ENCODE measurements at places on chromosomes 6 and 20. TPM values are rescaled to one million over a fixed set of nuclear protein-coding genes. Genes with fewer than 3 reads are reported as not detected.

DNA sequence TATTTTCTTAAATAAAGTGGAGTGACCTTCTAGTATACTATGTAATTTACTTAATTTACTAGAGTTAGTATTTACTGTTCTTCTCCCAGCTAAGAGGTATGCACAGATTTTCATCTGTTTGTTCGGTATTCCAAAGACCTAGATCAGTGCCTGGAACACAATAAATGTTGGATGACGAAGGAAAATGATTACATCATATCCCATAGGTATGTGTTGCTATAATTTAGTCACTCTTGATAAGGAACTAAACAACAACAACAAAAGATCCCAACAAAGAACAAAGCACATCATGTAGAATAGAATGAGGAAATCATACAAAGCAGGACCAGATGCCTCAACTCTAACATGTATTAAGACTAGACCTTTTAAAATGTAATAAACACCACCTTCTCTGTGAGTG, 89.6 kb upstream of the ADGRF1 start:
- no peak for DNase-seq

GRCh38 chr20:43711098-43711654, 15.6 kb downstream of the GTSF1L start:
- DNase-seq, result no peak

- no peak for DNase-seq
Observed at GRCh38 chr6:12555267-12555666, 161.3 kb upstream of the PHACTR1 start.

GRCh38 chr6:37438930-37439329, 5.9 kb downstream of the CMTR1 start:
- no peak for DNase-seq

SLC17A2 gene
- total RNA-seq, result not detected

All from frontal cortex (tissue), 4 donors.